ENCODE measurements at places on chromosomes 16 and 17.

- no peak for DNase-seq
These were observed 253.9 kb upstream of the CACNG5 start for GRCh38 chr17:66580956-66581391.

- DNase-seq: peak; percentile 24
These were observed 13.0 kb downstream of the RARA start for GRCh38 chr17:40321961-40322357.

DNA sequence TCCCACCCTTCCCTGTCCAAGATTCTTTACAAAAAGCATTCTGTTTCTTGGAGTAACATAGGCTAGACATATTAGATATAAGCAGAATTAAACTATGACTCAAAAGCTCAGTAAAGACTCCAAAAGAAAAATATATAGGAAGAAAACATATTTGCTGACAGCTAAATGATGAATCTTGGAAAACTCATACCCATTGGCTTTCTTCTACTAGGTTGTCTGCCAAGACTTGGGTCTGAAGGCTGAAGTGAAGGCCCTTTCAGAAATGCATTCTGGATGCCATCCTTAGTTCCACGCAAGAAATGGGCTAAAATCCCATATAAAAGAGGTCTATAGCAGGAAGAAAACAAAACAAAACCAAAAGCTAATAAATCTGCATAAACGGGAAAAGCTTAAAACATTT, 15.1 kb downstream of the CEP20 start:
- DNase-seq: no peak

GRCh38 chr17:34133350-34133749, 121.7 kb upstream of the CCL2 start:
- no peak for DNase-seq

DNA sequence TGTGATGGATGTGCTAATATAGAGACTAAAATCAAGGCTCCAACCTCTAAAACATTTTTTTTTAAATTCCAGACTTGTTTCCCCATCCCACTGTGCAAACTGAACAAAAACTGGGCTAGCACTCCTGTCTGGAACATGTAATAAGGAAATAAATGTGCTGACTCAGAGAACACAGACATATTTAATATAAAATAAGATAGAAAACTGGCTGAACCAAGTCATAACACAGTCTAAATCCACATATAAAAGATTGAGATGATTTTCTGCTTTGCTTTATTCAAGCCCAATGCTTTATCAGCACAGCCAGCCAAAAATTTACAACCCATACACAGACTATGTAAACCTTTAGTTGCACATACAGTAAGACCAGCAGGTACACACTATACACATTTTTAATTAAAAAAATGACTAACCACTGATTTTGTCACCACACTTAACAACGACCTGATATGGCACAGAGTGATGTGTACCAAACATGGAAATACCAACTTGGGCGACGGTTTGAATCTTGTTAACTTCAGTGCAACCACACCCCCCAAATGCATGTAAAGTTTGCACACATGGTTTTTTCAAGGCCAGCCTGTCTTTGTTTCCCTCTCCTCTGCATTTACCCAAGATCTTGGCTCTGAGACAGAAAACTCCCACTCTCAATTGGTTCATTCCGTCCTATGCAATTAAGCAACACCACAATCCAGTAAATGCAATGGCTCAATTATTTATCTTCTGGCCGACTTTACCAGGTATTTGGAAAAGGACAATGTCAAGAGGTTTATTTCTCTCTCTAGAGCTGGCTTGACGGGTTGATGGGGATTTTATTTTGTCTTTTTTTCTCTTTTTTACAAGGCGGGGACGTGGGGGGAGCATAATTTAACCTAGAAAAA, 1.2 kb downstream of the STAT3 start:
- DNase-seq: peak; percentile 10

GRCh38 chr17:27338536-27338985, 44.6 kb downstream of the WSB1 start:
- DNase-seq: no peak

DNA sequence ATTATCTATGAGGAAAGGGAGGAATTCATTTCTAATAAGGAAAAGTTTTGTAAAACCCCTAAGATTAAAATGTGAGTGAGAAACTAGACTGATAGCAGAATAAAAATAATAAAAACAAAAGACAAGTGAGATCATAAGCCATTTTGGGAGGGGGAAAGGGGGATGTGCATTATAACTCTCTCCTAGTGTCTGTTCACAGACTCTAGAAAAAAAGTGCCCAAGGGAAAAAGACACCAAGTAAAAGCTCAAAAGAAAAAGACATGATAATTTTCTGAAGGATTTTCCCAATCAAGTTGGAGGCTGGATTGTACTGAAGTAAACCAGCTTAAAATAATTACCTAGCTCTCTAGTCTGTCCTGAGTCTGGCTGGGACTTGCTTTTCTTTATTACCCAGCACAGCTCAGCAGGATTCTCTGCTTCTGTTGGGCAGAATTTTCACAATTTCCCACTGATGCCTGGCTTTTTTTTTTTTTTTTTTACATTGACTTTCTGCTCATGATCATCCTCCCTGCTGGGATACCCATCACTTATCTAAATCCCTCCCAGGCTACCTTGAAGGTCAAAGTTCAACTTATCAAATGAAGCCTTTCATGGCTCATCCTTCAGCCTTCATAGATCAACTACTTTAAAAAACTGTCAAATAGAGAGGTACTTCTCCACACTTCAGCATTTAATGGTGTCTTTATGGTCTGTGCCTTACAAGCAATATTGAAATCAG, 124.2 kb upstream of the KCNJ16 start:
- DNase-seq: no peak

GRCh38 chr17:2794111-2794803, 2.0 kb upstream of the RAP1GAP2 start:
- DNase-seq: peak; percentile 60

DNA sequence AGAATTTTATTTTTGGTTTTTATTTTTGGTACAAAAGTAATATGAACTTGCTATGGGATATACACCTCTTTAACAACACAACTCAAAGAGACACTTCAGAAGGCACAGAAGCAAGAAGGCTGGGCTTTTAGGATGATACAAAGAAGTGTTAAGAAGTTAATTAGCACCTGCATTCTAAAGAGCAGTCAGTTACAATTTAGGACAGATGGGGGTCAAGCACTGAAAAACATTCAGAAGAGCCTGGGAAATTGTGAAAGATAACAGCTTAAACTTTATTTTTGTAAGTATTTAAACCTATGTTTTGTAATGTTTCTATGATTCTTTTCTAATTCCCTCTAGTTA, 163.5 kb downstream of the CDH8 start:
- no peak for DNase-seq

DNA sequence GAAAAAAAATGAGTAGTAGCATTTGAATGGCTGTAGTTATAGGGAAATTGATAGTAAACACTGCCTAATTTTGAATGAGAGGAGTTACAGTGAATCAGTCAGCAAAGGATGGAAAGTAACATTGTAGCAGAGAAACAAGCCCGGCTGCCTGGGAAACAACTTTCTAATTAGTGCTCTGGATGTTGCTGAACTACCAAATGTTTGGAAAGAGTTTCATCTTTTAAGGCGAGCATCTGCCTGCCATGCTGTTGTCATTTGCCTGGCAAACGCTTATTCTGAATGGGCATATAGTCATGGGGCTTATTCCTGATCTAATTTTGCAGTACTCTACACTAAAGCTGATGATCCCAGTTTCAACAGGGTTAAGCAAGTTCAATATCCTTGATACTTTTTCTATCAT, 138.6 kb downstream of the CDH11 start:
- no peak for DNase-seq

GRCh38 chr16:68345958-68346635, 35.3 kb downstream of the PRMT7 start:
- DNase-seq: no peak

DNA sequence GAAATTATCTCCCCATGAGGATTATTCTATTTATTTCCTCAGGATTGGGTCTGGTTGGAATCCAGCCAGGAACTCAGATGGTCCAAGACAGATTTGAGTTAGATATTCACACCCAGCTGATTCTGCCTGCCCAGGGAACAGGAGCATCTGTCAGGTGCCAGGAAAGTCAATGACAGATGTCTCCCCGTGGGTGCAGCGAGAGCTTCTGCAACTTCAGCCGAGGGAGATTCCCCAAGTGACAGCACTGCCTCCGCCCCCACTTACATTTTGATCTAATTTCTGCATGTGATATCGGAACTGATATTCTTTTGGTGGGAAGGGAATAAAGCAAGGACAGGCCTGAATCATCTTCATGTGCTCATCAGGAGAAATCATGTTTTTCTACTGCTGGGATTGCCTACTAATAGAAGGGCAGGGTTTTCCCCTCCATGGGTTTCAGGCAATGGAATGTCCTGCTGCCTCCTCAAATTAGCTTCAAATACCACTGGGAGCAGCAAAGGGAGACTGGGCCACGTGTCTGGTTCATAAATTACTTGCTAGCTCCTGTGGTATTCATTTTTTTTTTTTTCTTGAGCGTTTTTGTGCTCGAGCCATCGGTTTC, 15.7 kb upstream of the DHX8 start:
- no peak for DNase-seq

DNA sequence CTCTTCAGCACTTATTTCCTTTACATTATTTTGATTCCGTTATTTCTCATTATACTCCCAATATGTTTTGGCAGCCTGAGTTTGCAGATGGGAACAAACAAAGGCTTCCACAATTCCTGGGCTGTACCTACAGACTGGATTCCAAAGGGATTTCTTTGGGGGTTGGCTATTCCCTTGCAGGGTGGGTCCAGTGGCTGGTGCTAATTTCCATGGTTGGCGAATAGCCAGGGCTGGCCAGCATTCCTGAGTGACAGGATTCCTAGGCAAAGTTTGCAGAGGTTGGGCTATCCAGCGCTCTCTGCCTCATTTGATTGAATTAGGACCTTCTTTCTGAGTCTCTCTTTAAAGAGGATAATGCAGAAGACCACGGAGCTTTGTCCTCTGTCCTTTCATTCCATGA, 207.4 kb downstream of the MAF start:
- DNase-seq: no peak

- DNase-seq: no peak
These were observed 116.6 kb upstream of the SALL1 start for GRCh38 chr16:51267681-51268080.

DNA sequence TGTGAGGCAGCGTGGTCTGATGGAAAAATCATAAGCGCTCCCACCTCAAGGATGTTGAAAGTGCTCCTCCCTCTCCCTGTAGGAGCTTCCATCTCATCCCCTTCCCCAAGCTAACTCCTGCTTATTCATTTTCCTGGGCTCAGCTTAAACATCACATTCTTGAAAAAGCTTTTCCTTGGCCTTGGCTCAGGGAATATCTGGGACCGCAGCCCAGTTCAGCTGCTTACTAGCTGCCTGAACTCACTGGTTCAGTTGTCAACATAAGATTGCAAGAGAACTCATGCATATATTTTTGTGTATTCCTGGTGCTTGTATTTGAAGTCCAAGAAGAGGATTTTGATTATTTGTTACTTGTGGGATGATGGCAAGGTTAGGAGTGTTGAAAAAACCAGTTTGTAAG, 91.5 kb downstream of the UTP18 start:
- DNase-seq: no peak

- DNase-seq: no peak
These were observed 35.2 kb downstream of the USP7 start for GRCh38 chr16:8928467-8928957.

- DNase-seq: no peak
These were observed 54.8 kb downstream of the RMI2 start for GRCh38 chr16:11400076-11400475.

DNA sequence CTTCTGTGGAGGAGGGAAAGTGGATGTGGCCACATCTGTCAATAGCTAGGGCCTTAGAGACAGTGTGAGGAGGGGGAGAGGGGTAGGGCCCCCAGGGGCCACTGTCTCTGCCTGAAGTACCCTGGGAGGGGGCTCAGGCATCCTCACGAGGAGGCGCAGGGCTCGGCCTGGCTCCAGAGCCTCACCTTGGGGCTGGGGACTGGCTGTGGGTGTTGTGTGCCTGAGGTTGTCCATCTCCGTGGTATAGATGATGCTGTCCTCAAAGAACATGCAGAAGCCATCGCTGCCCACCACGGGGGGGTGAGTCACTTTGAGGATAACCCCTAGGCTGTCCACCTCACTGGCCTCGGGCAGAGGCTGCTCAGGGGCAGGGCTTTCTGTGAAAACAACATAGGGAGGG, 12.1 kb downstream of the PLEKHG4 start:
- no peak for DNase-seq

DNA sequence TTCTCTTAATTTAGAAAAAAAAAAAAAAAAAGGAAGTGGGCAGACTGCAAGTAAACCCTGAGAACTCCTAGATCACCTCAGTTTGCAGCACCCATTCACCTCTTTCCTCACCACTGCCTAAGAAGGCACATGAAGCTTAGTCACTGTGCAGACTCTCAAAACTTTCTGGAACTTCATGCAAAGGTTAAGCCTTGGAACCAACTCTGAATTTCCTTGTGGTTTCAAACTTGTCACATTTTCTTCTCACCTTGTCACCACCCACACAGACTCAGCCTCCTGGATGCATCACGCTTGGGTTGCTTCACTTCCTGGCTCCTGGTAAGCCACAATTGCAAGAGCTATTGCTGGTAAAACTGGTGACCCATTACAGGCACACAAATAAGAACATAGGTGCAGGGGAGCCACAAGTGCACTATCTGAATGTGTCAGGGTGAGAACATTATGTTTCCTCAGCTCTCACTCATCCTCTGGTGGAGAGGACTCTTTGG, 15.0 kb upstream of the CPD start:
- peak; percentile 81 for DNase-seq

- no peak for DNase-seq
These were observed 16.9 kb upstream of the TNFRSF13B start for GRCh38 chr17:16988749-16989229.

DNA sequence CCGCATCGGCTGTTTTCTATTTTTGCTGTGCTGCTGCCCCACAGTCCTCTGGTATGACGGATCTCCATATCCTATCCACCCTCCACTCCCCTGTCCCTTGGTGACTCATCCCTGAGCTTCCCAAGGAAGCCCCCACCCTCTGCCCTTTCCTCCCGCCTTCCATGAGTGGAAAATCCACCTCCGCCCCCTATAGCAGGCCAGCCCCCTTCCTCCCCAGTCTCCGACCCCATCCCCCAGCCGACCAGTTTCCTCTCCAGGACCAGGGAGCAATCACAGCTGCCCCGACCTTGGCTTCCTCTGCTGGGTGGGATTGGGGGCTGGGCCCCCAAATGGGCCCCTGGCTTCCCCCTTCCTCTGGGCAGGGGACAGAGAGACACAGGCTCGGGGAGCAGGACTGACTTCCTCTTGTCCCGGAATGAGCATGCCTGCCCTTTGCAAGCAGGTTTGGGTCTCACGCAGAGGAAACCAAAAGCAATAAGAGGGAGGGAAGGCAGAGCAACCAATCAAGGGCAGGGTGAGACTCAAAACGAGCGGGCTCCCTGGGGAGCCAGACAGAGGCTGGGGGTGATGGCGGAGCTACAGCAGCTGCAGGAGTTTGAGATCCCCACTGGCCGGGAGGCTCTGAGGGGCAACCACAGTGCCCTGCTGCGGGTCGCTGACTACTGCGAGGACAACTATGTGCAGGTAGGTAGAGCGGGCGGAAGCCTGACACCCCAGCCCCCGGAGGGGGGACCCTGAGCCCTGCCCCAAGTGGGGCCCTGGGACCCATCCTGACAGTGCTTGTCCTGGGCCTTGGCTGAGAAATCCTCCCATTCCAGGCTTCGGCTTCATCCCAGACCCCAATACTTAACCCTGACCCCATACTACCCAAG, at the start of the genes ABI3 and GNGT2:
ABI3 (plus strand) TSS at position 550 of the 872 bp plus-strand sequence; CDS start at position 568, 18 bp downstream.
GNGT2 (minus strand) TSS at position 417 of the 872 bp plus-strand sequence. CDS start 3,152 bp downstream, outside the sequence.
- DNase-seq: peak; percentile 64
